Stimulated activated CD4-positive, alpha-beta T cell treated with anti-CD3 and anti-CD28 coated beads, Interleukin-1b, Interleukin-23, amount 100 ng/mL, for 4 hours (primary cell): ENCODE measurements at places on chromosomes 11 and 22.

- no peak for DNase-seq
Observed at GRCh38 chr11:119460582-119460981, 37.6 kb upstream of the THY1 start.

DNA sequence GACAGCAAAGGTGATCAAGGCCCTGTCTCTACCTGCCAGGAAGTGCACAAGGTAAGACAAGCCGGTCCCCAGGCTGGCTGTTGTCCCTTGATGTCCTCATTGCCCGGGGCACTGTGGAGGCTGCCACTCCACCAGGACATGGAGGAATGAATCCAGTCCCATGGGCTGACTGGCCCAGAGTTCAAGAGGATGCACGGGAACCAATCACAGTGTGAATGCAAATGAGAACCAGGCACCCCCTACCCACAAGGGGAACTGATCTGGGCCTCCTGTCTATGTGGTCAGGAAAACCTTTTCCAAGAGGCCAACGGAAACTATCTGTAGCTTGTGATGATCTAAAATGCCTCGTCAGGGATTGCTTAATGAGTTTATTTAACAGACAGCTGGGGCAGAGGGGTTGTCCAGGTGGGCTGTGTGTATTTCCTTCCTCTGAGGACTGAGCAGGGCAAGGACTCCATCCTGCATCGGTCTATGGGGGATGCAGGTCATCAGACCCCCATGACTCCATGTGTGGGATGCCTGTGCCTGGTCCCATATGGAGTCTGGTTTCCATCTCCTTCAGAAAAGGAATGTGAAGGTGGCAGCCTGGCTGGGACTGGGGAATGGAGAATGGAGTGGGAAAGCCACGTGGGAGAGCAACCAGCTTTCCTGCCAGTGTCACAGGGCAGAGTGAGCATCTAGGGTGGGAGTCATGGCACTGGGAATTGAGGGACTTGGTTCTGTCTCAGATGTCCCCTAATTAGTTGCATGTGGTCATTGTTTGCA, 60.5 kb downstream of the CD82 start:
- DNase-seq = no peak

GRCh38 chr22:27135031-27135981, 477.9 kb downstream of the MIAT start:
- DNase-seq = no peak

GRCh38 chr22:17627961-17628405, 566 bp downstream of the ATP6V1E1 start:
- DNase-seq = no peak

DNA sequence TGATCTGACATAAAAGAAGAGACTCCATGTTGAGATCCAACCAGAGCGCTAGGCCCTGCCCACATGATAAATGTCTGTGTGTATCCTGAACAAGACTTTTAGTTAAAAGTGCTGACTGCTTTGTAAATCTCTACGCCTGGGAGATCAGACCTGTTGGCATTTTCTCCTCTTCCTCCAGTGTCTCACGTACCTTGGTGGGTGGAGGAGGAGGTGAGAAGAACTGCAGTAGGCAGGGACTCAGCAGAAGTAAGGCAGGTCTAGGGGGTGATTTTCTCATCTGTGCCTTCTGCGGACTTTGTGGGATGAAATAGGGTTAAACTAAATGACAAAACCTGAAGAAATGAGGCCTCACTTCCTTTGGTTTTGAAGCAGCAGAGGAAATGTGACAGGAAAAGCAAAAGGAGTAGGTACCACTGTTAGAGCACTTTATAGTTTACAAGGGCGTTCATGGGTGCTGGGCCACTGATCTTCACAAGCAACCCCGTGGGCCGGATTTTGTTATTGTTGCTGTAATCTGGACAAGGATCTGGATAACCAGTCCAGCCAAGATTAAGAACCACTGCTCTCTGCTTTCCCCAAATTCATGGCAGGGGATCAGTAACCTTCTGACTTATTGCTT, 36.7 kb upstream of the PLET1 start:
- DNase-seq = peak; percentile 16

- no peak for DNase-seq
Observed at GRCh38 chr22:27490080-27490479, 311.5 kb downstream of the MN1 start.

GRCh38 chr11:1152316-1153104, 5.2 kb upstream of the MUC5AC start:
- no peak for DNase-seq

DNA sequence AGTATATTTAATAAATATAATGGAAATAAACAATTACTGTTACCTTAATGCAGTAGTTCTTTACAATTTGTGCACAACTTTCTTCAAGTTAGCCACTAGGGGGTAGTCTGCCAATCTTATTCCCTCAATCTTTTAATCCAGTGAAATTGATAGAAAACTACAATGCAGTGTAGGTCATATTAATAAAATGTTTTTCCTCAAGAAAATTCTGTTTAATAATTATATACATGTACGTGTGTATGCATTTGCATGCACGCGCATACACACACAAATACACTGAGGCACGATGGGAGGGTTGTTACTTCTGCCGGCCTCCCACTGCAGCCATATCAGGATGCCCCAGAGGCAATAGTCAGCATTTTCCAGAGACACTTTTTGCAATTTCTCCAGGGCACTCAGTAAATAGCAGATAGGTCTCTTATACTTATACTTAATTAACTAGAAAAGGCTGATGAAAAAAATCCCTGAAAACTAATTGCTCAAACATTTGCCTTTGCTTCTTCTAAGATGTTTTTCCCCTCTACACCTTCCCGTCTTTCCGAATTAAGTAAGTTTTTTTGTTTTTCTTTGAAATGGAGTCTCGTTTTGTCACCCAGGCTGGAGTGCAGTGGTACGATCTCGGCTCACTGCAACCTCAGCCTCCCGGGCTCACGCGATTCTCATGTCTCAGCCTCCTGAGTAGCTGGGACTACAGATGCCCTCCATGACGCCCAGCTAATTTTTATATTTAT, 3.1 kb downstream of the GAB2 start:
- DNase-seq = no peak

- no peak for DNase-seq
Observed at GRCh38 chr11:64298966-64299846, 952 bp upstream of the CATSPERZ start.

DNA sequence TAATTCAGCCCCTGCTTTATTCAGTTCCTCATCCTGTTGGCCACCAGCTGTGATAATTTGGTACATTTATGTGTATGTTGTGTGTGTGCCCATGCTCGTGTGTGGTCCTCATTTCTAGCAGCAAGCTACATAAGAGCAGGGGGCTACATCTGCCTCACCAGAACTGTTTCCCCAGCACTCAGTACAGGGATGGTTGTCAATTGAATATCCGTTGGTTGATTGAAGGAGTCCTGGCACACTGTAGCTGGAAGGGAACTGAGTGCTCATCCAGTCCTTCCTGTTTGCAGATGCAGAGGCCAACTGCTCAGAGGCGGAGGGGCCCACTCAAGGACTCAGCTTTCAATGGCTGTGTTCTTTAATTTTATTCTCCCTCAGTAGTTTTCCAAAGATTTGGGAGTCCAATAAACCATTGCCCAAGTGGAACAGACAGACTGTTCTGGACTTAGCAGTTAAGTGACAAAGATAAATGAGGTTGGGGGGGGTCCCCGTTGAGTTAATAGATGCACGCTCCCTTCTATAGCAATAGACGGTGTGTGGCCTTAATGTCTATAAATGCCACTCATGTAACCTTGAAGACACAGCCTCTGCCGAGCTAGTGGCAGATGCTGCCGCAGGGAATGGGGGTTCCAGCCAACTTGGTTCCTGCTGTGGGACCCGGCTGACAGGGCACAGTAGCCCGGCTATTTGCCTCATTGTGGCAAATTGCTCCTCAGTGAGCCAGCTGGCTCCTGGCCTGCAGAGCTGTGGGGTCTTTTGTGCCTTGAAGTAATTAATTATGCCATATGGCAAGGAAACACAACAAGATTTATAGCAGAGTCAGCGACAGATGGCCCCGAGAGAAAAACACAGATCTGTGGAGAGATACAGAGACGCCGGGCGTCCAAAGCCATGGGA, 71.4 kb upstream of the GRK3 start:
- DNase-seq = no peak

DNA sequence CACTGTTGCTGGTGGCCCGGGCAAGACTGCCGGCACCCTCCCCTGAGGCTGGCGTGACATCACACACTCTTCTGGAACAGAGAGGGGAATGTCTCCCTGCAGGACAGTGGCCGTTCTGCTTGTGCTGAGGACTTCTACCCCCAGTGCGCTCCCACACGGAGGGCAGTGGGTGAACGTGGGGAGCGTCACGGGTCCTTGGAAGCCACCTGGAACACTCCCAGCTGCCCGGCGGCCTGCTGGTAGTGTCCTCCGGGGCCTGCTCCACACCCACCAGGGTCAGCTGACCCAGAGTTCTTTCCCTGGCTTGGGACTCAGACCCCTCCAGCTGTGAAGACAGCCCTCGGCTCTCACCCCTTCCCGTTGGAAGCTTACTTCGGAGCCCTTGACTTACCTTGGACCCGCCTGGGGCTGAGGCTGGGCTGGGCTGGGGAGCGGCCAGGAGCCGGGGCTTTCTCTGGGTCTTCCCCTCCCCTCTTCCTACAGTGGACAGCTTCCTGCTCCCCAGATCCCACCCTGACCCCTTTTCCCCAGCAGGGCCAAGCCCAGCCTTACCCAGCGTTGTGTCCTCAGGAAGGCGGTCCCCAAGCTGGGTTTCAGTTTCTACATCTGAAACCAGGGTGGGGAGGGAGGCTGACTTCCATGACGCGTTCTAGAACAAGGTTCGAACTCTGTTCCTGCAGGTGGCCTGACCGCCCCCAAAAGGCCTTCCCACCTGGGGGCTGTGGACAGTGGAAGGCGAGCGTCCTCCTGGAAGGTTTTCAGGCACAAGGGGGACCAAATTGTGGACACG, 14.8 kb upstream of the GAL start:
- no peak for DNase-seq

DNA sequence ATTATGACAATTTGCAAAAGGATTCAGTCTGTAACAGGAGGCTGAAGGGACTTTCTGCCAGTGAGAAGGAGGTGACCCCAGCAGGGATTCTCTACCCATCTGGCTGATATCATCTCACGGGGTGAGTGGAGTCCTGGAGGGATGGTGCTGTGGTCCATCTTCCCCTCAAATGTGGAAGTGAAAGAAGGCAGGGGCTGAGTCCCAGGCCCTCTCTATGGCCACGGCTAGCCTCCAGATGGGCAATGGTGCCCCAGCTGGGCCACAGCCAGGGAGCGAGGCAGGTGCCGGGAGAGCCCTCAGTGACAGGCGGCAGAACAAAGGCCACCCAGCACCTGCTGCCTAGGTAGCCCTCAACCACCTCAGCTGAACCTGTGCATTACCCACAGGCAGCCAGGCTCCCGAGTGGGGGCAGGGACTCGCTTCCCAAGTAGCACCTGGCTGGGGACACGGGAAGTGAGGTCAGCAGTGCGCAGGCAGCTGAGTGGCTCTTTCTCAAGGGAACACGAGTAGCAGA, 6.7 kb downstream of the NECTIN1 start:
- no peak for DNase-seq

- DNase-seq = no peak
Observed at GRCh38 chr11:103798026-103798425, 238.4 kb upstream of the DDI1 start.

GRCh38 chr11:78993802-78994430, 419.3 kb upstream of the NARS2 start:
- no peak for DNase-seq

- DNase-seq = no peak
Observed at GRCh38 chr11:69814411-69814810, 4.8 kb downstream of the FGF3 start.
